ENCODE measurements at places on chromosomes 7 and 10.

- DNase-seq, result no peak
These were observed 517 bp downstream of the SRGN start for GRCh38 chr10:69088471-69088769.

DNA sequence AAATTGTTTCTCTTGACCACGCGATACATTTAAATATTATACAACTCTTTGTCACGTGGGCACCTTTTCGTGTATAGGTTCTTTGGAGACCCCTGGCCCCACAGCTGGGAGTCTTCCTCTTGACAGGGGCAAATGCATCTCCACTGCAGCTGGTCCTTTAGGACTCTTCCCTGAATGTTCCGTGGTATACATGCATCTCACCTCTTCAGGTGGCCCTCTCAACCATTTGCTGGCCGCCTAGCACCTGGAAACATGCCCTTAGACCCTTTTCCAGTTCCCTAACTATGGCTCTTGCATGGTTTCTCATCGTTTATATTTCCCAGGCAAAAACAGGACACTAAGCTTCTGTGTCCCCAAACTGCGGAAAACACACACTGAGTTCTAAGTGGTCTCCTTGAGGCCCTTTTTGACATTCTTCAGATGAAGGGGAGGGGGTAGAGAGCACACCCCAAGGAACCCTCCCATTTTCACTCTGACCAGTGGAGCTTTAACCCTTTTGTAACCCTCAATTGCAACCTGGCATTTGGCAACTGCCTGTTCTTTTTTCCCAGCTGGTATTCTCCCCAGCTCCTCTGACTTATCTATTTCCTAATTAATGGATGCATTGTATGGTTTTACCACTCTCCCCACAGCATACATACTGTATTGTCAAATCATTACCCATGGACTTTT is 20.6 kb downstream of the HNRNPA2B1 start:
- DNase-seq, result no peak

GRCh38 chr10:73744664-73744975 is 448 bp downstream of the SEC24C start:
- DNase-seq, result peak; percentile 37

DNA sequence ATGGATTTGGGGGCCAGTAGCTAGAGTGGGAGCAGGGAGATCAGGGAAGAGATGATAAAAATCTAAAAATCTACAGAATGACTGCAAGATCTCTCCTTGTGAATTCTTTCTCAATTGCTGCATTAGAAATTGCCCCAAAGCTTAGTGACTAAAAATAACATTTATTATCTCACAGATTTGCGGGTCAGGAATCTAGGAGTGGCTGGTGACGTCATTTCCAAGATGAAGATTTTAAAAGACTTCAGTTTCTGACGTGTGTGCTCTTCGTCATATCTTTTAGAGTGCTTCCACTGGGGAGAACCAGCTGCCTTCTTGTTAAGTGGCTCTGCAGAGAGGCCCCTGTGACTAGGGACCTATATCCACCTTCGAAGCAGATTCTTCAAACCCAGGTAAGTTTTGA is 112.6 kb downstream of the DGKI start:
- DNase-seq, result no peak

DNA sequence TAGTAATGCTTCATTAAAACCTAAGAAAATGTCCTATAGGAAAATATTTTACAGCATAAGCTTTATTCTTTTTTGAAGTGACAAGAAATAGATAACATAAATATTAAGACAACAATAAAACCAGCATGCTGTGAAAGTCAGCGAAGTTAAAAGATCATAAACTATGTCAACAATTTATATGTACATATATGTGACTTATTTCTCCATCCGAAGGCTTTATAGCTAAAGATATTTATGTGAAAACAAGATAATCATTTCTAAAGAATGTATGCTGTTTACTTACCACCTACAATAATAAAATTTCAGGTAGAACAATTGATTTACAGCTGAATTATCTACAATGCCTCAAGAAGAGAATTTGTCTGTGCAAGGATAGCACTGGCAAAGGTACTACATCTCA is 283.4 kb downstream of the CRPPA start:
- DNase-seq, result no peak

DNA sequence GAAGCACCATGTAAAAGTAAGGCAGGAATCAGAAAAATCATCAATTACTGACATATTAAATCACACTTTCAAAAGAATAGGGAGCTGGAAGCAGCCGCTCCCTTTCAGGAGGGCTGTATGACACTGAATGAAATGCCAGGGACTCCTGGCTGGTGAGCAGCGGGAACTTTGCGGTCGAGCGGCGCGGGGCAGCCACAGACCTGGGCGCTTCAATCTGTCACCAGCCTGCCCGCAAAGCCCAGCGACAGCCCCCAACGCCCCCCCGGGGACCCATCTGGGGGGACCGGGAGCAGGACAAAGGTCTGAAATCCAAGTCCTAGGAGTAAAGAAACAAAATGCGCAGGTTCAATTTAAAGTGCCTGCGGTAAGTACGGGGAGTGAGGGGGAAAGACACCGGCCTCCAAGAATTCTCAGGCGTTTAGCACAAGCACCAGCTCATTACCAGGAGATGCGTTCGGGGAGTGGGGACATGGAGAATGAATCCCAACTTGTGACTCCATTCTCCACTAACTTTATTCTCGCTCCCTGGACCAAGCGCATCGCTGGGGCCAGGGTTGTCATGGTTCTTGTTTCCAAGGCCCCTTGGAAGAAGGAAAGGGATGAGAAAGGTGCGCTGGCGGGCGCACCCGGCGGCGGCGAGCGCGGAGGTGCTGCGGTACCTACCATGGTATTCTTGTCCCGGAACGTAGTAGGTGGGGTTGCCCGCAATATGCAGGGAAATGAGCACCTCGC is 824 bp downstream of the RELN start:
- no peak for DNase-seq

DNA sequence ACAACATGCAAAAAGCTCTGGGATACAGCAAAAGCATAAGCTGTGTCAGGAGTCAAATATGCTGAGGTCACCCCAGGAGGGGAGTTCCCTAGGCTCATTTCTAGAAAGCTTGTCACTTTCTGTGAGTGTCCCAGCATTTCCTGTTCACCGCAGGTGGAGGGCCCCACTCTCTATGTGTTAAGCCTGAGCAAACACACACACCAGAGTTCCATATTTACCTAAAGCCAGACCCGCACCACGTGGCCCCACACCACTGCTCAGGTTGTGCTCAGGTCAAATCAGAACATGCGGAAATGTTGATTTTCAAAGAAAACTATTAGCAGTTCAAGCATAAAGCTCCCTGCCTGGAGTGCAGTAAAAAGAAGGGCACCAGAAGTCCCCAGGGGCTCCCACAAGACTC is 259.6 kb upstream of the PPP2R2D start:
- no peak for DNase-seq

DNA sequence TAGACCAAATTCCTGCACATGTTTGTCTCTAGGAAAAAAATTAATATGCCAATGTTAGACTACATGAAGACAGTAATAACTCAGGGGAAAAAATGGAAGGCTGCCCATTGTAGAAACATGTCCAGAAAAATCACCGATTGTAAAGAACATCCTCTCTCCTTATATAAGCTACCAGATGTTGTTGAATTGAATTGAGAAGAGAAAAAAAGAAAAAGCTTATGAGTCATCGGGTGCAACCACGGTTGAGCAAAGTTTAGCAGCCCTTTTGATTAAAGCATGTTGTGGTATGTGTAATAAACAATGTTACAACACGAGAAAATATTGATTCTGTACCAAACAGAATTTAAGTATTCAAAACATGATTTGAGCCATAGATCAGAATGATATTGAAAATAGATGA is 102.3 kb upstream of the ARHGAP21 start:
- DNase-seq, result peak; percentile 30

DNA sequence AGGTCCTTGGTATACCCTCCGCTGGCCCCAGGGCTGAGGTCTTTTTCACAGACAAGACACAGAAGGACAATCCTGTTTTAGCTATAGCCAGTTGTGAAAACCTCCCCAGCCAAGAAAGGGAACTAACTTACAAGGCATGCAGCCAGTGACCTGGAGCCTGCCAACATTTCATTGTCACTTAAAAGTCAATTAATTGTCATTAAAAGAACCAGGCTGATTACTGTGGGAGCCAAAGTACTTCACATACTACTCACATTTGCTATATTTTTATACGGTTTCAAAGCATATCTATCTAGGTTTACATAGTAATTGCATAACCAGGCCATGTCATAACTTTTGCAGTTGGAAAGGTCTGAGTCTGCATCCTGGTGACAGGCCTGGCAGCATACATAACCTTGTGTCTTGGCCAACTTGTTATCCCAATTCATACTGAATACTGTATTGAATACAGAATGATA is 31.1 kb downstream of the NRBF2 start:
- DNase-seq, result no peak

DNA sequence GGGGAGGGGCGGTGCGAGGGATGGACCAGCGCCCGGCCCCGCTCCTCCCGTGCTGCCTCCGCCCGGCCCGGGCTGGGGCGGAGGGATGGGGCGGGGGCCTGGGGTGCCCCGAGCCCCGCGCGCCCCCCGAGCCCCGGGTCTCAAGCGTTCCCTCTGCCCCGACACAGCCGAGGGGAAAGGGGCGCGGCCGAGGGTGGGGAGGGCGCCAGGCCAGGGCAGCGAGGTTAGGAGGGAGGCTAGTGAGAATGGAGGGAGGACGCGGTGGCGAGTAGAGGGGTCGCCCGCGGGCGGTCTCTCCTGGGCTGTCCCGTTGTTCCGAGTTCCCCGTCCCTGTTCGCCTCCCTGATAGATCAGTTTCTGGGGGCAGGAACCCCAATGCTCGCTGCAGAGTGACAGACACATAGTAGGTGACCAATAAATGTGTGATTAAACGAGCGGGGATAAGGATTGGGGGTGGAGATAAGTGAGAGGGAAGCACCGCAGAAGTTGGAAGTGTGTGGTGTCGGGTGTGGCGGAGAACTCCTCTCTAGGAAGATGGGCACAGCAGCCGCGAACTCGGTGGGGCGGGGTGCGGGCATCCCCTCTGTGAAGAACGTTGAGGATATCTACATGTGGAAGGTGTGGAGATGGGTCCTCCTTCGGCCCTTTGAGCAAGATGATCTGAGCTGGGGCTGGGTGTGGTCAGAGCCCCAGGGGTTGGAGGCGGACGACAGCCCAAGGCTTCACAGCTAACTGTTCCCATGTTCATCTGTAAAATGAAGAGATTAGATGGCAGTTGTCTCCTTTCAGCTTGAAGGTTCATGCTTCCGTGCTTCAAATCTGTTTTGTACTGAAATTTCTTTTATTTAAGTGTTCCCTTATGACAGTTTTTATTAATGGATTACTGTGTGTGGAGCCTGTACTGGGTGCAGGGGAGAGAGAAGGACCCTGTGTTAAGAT is 580 bp downstream of the ZNF775 start:
- no peak for DNase-seq

Measured in CD4-positive, alpha-beta T cell treated with Interleukin-15 for 4 hours (primary cell).